Stimulated activated CD4-positive, alpha-beta T cell treated with anti-CD3 and anti-CD28 coated beads, Interleukin-2, amount 100 ng/mL, for 48 hours (primary cell): ENCODE measurements at places on chromosomes 3 and 15.

- DNase-seq = no peak
Observed at GRCh38 chr3:128317698-128318231, 148.9 kb downstream of the DNAJB8 start.

DNA sequence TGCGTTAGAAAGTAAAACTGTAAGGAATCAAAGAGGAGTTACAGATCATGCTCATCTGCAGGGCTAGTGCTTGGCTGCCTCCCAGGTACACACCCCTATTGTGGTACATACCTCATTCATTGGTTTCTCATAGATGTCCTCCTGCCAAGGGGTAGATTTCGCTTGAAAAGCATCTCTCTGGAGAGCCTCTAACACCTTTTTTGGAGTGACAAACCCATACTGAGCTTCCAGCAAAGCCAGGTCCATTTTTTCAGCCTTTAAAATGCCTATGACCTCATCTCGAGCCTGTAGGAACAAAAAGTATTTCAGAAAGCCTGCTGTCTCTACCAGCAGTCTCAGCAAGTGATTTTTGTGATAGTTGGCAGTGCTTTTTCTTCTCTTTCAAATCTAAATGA is 112.1 kb downstream of the CMSS1 start:
- DNase-seq = no peak

DNA sequence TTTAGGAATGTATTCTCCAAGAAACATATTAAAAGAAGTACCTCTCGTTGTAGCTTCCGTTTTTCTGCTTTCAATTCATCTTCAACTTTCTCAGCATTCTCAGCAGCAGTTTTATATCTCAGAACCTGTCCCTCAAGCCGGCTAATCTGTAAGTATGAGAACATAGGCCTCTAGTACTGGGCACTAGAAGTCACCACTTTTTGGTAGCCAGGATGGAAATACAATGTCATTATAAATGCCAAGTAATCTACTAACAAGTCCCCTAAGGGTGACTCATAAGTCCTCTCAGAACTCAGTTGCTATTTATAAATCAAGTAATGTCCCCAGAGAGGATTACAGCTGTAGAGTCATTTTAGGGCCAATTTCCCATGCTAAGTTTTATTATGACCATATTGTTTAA is 61.1 kb downstream of the MLH1 start:
- DNase-seq = no peak

DNA sequence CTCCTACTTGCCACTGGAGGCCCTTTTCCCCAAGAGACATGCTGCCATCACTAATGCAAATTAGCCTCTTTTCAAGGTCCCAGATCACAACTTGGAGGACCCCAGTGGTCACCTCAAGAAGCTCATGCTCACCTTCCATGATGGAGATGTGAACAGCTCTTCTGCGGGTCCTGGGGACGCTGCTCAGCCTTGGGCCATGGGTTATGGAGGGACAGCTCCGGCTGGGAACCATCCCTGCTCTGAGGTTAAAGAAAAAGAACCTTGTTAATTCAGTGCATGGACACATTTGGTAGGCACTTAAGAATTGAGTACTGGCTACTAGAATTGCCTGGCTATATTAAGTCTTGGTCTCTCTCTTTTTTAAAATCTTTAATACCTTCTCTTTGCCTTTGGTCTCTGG is 56.8 kb downstream of the WDR76 start:
- DNase-seq = no peak

DNA sequence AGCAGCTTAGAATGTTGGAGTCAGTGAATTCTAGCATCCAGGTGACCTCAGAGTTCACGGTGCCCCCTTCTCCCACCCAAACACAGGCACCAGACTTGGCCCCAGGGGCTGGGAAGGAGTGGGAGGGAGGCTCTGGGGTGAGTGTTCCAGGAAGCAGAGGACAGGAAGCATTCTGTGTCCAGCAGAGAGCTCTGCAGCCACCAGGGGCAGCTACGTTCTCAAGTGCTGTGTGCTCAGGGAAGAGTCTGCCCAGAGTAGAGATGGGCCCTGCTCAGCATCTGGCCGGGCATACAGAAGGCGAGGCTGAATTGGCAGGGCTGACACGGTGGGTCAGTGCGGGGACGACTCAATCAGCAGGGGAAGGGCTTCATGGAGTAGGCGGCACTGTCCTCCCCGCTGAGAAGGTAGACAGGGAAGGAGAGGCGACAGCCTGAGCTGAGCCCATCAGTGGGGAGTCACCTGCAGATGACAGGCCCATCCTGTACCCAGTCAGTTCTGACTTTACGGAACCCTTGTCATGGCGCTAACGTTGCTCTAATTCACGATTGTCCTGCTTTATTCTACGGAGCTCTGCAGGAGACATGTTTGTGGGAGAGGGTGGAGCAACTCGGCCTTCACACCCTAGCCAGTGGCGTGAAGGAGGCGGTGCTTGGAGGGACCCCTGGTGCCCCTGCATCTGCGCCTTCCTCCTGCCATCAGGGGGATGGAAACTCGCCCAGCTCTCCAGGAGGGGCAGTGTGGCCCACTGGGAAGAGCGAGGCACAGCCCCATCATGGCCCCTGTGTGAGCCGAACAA is 82.2 kb downstream of the C3orf70 start:
- no peak for DNase-seq

DNA sequence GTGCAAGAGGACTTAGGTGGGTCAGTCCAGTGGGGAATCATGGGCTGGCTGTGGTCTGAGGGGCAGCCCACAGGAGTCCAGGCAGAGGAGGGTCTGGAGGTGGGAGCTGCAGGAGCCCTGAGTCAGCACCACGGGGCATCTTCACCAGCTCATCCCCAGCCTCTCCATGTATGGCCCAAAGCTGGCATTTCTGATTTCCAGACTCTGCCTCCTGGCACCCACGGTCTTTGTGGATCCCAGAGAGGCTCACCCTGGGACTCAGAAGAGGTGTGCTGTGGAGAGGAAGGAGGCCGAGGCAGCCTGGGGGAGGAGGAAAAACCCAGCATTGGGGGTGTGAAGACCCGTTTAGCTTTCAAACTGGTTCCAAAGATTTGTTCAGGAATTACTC is 64.5 kb upstream of the KLF13 start:
- DNase-seq = no peak
